Activated CD8-positive, alpha-beta memory T cell treated with anti-CD3 and anti-CD28 coated beads, Interleukin-2, amount 10 ng/mL, durations not matched to agents 7 days and 5 days (primary cell): ENCODE measurements at places on chromosomes 2 and 18. TPM values are rescaled to one million over a fixed set of nuclear protein-coding genes. Genes with fewer than 3 reads are reported as not detected.

Gene SKA1
- total RNA-seq, result 45.6 TPM

DNA sequence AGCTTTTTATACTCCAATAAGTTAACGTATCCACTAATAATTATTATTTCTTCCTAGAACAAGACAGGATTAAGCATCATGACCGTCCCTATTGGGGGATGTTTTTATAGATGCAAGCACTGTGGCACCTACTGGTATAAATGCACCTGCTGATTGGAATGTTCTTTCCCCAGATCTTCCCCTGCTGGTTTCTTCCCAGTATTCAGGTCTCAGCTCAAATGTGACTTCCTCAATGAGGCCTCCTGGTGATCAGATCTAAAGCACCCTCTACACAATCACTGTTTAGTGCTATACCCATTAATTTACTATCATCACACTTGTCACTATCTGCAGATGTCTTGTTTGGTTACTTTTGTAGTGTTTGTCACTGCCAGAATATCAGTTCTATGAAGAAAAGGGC is 3.9 kb upstream of the TYMS start:
- DNase-seq, result no peak

GRCh38 chr2:108835040-108835439 is 48.5 kb downstream of the CCDC138 start:
- no peak for DNase-seq

Gene C2orf15
- total RNA-seq, result 0.47 TPM

GRCh38 chr2:62934517-62934916 is 116.1 kb upstream of the OTX1 start:
- DNase-seq, result no peak

Gene OTOS
- total RNA-seq, result not detected

GRCh38 chr2:174595116-174595809 is 2.3 kb downstream of the WIPF1 start:
- DNase-seq, result peak; percentile 48

Gene HOXD12
- not detected for total RNA-seq
